Stimulated activated CD4-positive, alpha-beta T cell treated with anti-CD3 and anti-CD28 coated beads, Interleukin-4, amount 100 ng/mL, for 4 hours (primary cell): ENCODE measurements at places on chromosomes 7 and 10.

DNA sequence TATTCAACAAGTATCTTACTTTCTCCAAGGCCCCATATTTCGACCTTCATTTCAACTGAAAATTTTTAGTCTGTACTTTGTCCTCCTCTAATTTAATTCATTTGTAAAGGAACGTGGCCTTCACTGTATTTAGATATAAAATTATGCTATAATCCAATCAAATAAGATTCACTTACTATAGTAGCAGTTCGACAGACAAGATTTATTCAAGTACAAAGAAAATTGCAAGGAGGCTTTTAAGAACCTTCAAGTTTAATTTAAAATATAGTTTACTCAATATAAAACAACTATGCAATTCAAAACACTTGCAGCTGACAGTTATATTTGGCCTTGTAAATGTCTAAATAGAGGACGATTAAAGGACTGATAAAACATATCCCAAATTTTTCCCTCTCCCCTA, 85.6 kb downstream of the RAPGEF5 start:
- no peak for DNase-seq

DNA sequence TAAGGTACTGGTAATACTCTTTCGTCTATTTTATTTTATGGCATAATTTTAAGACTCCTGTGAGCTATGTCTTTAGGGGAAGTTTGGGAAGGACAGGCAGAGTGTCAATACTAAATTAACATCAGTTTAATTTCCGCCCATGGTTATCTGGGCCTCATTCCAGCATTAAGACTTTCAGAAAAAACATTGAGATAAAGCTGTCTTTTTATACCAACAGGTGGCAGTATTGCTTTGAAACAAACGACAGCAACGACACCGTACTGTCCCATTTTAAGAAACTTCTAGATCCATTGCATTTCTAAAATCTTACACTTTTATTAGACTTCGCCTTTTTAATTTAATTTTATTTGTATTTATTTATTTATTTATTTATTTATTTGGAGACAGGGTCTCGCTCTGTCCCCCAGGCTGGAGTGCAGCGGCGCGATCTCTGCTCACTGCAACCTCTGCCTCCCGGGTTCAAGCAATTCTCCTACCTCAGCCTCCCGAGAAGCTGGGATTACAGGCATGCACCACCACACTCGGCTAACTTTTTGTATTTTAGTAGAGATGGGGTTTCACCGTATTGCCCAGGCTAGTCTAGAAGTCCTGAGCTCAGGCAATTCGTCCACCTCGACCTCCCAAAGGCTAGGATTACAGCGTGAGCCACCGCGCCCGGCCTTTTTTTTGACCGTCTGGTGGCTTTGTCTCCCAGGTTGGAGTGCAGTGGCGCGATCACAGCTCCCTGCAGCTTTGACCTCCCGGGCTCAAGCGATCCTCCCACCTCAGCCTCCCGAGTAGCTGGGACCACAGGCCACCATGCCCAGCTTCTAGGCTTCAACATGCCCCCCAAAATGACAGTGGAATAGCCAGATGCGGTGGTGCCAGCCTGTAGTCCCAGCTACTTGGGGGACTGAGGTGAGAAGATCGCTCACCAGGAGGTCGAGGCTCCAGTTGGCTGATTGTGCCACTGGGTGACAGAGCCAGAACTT, 78.7 kb upstream of the C1GALT1 start:
- DNase-seq = no peak

- no peak for DNase-seq
Observed at GRCh38 chr7:20114468-20114867, 102.7 kb downstream of the MACC1 start.

GRCh38 chr7:81960026-81960425, 190.2 kb upstream of the HGF start:
- DNase-seq = no peak

- DNase-seq = no peak
Observed at GRCh38 chr10:4191354-4191753, 406.3 kb upstream of the KLF6 start.

GRCh38 chr7:105105579-105105978, 91.6 kb downstream of the KMT2E start:
- no peak for DNase-seq

GRCh38 chr7:90740386-90740785, 144.3 kb downstream of the CDK14 start:
- DNase-seq = no peak

DNA sequence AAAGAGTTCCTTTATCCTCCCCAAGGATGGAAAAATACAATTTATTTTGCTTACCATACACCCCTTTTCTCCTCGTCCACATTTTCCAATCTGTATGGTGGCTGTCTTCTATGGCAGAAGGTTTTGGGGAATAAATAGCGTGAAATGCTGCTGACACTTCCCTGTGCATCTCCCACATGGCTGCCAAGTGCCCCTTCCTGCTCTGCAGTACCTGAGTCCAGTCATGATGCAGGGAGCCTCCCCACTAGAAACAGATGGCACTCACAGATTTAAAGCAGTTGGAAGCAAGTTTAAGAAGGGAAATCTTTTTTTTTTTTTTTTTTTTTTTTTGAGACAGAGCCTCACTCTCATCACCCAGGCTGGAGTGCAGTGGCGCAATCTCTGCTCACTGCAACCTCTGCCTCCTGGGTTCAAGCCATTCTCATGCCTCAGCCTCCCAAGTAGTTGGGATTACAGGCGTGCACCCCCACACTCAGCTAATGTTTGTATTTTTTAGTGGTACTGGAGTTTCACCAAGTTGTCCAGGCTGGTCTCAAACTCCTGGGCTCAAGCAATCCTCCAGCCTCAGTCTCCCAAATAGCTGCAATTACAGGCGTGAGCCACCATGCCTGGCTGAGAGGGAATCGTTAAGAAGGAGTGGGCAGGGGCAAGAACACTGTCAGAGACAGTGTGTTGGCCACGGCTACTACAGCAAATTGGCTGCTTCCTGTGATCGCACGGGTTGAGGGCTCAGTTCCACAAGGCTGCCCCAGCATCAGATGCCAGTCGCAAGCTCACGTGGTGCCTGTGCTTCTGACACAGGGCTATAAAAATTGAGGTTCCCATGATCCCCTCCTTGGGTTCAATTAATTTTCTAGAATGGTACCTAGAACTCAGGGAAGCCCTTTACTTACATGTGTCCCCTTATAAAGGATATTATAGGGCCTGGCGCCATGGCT, 5.3 kb upstream of the PILRA start:
- DNase-seq = no peak

- DNase-seq = no peak
Observed at GRCh38 chr10:130215151-130215930, 79.2 kb downstream of the GLRX3 start.

GRCh38 chr7:2680792-2681490, 7.1 kb upstream of the AMZ1 start:
- peak; percentile 25 for DNase-seq

DNA sequence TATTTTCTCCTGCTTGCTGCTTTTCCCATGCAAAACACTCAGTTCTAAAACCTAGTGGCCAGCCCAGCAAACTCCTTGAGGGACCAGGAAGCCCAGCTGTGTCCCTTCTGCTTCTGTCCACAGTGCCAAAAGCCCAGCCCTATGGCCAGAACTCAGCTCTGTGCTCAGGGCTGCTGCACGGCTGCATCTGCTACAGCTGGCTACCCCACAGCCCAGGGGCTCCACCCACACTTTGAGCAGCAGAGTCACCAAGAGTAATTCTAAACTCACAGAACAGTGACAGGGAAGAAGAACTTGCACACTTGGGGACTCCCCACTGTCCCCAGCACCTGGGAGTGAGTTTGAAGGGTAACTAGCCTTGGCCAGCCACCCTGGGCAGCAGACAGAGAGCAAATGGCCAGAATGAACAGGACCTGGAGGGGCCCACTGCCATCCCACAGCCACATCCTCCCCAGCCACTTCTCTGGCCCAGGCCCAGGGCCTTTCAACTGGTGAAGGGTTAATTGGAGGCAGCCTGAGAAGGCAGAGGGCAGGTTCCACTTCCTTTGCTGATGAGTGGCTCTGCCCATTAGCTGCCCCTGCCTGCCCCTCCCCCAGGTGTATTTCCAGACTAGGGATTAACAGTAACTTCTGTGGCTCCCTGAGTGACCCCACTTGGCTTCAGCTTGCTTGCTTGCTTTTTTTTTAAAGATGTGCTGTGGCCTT, 28.1 kb upstream of the TRIM8 start:
- DNase-seq = no peak

DNA sequence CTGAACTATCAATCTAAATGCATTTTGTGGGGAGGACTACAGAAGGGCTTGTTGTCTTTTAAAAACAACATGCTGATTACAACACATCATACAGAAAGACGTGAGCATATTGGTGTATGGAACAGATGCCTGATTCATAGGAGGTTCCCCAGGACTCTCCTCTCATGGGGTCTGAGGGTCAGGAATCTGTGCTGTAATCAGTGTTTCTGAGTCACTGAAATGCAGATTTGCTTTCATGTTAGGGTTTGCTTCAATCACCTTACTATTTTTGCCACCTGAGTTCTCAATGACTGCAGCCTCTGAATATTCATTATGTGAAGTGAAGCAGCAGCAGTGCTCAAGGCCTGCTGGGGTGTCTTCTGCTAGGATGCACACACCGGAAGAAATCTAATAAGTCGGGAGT, 550 bp upstream of the ANK3 start:
- DNase-seq = no peak

- DNase-seq = no peak
Observed at GRCh38 chr10:12735843-12736462, 265.6 kb downstream of the CCDC3 start.

DNA sequence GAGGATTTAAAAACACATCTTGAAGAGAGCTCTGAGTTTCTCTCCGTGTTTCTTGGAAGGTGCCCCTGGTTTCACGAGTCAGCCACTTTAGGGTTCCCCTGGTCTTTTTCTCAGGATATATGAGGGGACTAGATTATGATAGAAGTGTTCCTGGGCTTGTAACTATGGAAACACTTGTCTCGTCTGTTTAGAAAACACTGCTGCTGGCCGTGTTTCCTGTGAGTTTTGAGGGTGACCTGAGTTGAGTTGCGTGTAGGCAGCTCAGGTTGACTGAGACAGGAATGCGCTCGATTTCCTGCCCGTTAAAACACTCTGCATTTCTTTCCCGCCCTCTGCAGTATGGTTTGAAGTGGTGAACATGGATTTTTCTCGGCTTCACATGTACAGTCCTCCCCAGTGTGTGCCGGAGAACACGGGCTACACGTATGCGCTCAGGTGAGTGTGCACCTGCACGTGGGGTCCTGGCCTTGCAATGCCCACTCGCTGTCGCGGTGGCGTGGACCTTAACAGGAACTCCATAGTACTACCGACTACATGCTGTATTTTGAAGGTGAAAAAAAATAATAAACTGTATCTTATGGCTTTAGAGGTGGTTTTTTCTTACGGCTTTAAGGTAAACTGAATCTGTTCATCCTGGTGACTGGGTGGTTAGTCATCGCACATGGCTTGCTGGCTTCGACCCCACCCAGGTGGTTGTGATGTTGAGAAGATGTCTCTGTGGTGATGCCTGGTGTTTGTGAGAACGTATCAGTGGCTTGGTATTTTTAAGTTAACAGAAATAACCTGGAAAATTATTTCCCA, at the start of gene SUN1:
TSS of gene SUN1 (plus strand) at position 310 of the 801 bp plus-strand sequence. CDS start at position 359, 49 bp downstream.
- DNase-seq = peak; percentile 50

DNA sequence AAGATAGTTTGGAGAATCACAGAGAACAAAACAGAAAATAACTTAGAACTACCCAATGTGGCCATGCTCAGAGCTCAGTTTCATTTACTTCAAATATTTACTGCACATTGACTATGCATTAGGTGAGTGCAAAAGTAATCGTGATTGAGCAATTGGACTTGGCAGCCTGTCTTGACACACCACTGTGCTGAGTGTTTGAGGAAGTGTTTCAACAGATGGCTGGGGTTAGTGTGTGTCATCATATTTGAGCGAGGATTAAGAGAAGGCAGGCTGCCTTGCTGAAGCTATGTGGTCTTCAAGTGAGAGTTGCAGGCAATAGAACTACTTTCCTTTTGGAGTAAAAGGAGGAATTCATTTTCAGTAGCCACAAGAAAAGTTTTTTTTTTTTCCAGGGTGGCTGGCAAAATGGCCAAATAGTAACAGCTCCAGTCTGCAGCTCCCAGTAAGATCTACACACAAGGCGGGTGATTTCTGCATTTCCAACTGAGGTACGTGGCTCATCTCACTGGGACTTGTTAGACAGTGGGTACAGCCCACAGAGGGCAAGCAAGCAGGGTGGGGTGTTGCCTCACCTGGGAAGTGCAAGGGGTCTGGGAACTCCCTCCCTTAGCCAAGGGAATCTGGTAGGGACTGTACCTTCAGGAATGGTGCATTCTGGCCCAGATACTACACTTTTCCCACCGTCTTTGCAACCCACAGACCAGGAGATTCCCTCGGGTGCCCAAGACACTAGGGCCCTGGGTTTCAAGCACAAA, 37.6 kb downstream of the AKR1C4 start:
- DNase-seq = no peak

GRCh38 chr10:79089632-79090031, 20.9 kb downstream of the ZMIZ1 start:
- DNase-seq = no peak

DNA sequence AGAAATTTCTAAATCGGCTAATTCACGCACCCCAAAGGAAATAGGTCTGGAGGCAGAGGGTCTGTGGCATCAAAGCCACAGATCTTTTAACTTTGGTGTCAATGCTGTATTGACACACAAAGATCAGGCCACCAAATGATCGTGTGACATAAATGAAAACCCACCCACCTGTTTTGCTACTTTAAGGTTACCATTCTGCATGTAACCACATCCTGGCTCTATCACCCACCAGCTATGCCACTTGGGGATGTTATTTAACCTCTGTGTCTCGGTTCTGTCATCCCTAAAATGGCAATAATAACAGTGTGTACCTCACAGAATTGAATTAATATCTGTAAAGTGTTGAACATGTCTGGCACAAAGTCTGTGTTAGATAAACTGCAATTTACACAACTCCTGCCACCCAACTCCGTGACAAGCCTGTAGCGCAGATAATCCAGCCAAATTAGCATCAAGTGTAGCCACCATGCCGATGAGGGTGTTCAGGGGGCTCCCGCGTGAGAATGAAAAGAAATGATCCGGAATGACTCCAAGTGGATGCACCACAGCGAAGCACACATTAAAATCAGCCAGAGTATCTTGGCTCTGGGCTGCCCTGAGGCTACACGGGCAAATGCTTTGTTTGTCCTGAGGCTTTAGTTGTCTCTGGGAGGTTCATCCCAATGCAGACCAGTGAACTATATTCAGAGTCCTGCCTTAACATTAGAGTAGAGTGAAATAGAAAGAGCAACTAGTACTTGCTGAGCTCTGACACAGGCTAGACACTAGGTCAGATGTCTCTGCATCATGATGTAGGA, 158.4 kb upstream of the NEBL start:
- no peak for DNase-seq
